ENCODE measurements at places on chromosomes 2 and 18. TPM values are rescaled to one million over a fixed set of nuclear protein-coding genes. Genes with fewer than 3 reads are reported as not detected.

GRCh38 chr2:126988482-126988881 is 89.8 kb downstream of the TEX51 start:
- DNase-seq, result no peak

DNA sequence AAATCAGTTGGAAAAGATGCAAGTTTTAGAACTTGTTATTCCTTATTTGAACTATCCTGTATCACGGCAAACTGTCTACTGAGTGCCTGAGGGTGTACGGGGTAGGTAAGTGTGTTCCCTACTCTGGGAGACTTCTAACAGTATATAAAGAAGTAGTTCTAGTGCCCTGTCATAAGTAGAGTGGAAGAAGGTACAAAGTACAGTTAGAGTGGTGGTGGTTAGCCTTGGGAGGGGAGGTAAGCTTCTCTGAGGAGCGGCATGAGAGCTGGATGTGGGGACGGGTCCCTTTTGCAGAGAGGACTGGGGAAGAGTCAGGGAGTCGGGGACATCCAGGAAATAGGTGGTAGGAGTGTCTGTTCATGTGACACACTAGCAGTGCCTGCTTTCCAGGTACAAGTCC is 48.5 kb downstream of the DGKD start:
- no peak for DNase-seq

GRCh38 chr2:176822060-176822459 is 390.5 kb upstream of the HNRNPA3 start:
- no peak for DNase-seq

DNA sequence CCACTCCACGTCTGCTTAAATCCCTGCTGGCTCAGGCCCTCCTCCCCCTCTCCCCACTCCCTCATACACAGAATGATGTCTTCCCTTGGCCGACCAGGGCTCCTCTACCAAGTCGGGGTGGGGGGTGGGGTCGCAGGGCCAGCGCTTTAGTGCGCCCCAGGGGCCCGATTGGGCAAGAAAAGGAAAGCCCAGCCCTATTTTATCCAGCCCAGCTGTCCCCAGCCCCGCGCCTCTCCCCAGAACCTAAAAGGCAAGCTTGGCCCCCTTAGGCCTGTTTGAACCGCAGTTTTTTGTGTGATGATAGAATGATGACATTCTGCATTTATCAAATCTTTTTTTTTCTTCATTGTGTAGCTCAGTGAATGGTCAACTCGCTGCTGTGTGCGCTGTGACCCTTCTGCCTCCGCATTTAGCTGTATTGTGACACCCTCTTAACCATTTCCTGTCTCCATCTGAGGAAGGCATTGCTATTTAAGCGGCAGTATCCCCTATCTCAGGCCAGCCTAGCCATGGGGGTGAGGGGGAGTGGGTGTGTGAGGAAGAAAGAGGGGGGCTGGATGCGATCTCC is 231.4 kb downstream of the HAUS1 start:
- no peak for DNase-seq

DNA sequence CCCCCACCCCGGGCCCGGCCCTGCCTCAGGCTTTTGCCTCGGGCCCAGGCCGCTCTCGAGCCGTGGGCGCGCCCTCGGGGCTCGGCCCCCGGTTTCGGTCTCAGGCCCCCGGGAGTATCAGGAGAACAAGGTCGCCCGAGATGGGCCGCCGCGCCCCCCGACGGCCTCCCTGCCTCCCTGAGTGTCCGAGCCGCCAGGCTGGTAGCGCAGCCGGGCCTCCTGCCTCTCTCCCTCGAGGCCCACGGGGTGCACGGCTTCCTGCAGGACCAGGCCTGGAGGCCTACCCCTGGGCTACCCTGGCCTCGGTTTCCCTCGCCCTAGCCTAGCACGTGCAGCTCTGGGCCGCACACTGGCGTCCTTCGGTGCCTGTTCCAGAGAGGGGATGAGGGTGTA is 8.4 kb downstream of the GBX2 start:
- no peak for DNase-seq

The CHRNG gene
- total RNA-seq, result not detected

GRCh38 chr2:10541081-10541480 is 93.0 kb upstream of the ODC1 start:
- DNase-seq, result peak; percentile 20

DNA sequence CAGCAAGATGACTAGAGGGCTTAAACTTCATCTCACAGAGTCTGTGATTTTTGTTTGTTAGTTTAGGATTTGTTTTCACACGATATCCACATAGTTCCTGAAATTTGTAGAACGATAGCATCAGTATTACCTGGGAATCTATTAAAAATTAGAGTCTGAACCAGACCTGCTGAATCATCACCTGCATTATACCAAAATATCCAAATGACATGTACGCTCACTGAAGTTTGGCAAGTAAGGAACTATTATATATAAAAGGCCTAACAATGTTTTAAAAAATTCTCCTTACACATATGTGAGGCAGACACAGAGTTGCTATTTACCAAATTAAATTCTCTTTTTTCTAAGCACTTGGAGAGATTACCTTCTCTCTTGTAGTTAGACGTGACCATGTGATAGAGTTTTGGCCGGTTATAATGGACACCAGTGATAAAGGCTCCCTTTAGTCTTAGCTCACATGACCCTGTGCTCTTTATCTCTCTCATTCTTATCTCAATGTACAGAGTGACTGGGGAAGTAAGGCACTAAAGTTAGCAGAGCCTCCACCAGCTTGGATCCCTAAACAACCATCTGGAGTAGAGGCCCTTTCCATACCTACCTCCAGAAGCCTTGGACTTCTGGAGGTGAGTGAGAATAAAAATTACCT is 363.1 kb downstream of the DSC3 start:
- no peak for DNase-seq

The ICOS gene
- total RNA-seq, result not detected

The MAP2 gene
- 7.6 TPM for total RNA-seq

DNA sequence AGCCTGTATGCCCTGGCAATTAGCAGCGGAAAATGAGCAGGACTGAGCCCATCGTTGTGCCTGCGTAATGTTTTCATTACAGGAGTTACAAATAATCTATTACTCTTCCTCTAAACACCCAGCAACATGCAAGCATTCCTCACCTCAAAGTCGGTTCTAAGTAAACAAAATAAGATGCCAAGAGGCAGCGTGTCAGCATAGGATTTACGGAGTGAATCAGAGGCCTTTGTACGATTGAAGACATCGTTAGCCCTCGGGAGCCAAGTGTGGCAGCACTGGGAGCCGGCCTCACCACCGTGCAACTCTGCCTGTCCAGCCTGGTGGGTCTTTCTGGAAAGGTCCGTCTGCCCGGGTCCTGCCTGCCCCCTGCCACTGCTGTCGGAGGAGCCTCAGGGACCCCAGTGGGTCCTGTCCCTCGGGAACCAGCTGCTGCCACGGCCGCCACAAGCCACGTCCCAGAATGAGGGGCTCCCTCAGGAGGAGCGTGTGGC is 80.1 kb upstream of the CTDP1 start:
- peak; percentile 88 for DNase-seq

DNA sequence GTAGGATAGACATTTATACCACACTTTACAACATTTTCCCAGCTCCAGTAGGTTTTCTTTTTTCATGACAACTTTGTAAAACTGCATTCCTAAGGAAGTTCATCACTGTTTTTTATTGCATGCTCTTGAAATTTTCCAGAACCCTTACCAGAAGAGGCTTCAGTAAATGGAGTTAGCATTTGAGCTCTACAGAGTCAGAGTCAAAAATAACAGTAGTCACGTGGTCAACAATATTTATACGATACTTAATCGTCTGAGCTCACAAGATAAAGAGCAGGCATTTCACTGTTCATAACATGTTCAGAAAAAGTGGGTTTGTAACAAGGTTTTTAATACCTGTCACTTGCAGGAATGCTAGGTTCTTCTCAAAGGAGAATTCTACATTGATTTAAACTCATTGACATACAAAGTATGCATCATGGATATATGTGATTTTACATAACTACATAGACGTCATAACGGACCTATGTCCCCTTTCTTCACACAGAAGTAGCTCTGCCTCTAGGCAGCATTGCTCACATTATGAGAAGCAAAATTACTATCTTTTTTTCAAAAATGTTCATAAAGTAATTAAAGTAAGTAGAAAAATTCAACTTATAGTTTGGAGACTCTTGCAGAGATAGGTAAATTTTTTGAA is 187.0 kb upstream of the COL3A1 start:
- DNase-seq, result peak; percentile 85

The UGT1A10 gene
- not detected for total RNA-seq

DNA sequence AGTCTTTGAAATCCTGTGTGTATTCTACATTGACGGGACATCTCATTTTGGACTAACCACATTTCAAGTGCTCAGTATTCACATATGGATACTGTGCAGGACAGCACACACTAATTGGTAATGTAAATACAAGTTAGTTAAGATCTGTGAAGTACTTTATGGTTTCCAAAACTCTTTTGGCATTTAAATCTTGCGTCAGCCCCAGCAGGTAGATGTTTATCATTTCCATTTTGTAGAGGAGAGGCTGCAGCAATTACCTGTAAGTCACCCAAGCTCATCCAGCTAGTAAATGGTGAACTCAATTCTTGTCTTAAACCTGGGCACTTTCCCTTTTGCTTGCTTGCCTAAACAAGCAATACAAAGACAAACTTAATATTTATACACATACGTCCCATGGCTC is 1.6 kb upstream of the NAGK start:
- no peak for DNase-seq

DNA sequence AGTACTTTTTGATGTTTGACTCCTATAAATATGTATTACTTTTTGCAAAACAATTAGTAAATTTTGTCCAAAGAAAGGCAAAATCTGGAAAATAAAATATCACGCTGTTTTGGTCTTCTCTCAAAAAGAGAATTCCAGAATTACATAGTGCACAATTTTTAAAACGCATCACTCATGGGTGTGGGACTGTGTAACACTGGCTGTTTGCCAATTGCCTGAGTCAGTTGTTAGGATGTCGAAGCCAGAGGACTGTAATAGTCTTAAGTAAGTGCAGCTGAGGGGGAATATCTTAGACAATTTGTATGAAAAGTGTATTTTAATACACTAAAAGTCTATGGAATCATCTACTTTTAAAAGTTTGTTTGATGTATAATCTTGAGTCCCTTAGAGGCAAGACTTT is 24.1 kb upstream of the EPHA4 start:
- peak; percentile 92 for DNase-seq

DNA sequence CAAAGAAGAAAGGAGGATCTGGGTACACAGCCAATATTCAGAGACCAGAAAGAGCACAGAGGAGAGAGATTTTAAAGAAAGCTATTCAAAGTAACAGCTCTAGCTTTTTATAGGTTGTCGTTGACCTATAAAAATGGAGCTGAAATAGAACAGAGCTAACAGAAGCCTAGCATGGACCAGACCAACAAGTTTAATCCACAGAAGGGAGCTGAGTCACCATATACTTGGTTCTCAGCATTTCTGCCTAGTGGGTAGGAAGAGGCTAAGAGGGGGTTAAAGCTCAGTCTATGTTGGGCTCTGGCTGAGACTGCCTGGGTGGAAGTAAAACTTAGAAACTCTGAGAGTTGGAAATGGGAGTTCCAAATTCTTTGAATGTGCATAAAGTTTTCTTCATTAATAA is 678.0 kb upstream of the CDH2 start:
- peak; percentile 48 for DNase-seq

The DSC3 gene
- total RNA-seq, result not detected

The IL1F10 gene
- total RNA-seq, result not detected

DNA sequence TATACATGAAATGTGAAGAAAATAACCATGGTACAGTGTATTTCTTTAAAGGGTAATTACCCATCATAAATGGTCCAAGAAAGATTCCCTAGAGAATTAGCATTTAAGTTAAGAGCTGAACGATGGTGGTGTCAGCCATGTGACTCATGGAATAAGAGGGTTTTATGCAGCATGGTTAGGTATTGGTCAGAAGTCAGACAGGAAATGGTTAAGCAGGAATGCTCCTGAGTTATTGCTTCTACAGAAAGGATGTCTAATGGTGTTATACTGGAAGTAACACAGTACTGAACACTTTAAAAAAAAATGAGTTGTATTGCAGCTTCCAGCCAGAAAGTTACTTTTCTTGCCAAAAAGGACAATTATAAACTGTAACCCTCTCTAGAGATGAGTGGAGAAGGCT is 72.7 kb upstream of the UBE2E3 start:
- DNase-seq, result peak; percentile 74

GRCh38 chr2:64063454-64063853 is 44.2 kb upstream of the VPS54 start:
- DNase-seq, result no peak

- DNase-seq, result no peak
Observed at GRCh38 chr2:112643488-112643887, 2.3 kb upstream of the SLC20A1 start.

DNA sequence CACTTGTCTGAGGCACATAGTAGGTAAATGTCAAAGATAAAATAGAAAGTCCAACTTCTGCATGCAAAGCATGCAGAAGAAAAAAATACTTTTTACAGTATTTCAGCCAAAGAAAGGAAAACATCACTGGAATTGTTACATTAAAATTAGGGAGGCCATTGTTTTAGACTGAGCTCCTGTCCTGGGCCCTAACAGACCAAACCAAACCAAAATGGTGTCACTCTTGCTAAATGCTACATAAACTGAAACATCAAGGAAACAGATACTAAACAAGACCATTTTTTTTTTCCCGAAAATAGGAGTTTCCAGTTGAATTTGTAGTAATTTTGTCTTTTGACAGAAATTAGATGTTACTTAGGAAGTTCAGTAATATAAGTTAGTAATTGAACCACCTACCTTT is 508.8 kb downstream of the DSC3 start:
- no peak for DNase-seq

GRCh38 chr2:76569819-76570218 is 859.1 kb upstream of the GCFC2 start:
- DNase-seq, result no peak

DNA sequence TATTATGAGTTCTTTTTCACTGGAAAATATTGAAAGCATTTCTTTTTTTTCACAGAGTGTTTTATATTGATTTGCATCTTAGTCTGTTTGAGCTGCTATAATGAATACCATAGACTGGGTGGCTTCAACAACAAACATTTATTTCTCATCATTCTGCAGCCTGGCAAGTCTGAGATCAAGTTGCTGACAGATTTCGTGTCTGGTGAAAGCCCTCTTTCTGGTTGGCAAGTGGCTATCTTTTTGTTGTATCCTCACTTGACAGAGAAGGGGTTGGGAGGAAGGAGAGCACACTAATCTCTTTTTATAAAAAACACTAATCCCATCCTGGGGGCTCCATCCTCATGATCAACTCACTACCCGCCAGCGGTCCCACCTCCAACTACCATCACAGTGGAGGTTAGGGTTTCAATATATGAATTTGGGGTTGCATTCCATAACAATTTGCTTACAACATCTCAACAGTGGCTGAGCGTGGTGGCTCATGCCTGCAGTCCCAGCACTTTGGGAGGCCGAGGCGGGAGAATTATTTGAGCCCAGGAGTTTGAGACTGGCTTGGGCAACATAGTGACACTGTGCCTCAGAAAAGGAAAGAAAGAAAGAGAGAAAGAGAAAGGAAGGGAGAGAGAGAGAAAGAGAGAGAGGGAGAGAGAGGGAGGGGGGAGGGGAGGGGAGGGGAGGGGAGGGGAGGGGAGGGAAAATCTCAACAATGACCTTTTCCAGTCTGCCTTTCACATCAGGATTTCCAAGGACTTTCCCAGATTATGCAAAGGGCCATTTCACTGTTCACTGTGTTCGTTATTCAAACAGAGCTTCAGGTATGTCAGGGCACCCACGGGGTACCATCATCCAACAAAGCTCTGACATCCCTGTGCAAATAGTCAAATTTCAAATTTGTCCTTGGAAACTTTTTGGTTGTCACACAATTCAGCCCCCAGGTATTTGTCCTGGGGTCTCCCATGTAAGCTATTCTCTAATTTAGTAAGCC is 111.1 kb downstream of the AP1S3 start:
- no peak for DNase-seq

- DNase-seq, result peak; percentile 44
Observed at GRCh38 chr2:36538335-36538734, 59.6 kb downstream of the FEZ2 start.

- DNase-seq, result no peak
Observed at GRCh38 chr2:172342078-172342477, 85.3 kb upstream of the ITGA6 start.

Data from GM23248 (cell line).